Stimulated activated CD4-positive, alpha-beta T cell treated with anti-CD3 and anti-CD28 coated beads, Interleukin-4, amount 100 ng/mL, for 24 hours (primary cell): ENCODE measurements at places on chromosomes 2 and 18.
A peak's percentile ranks its signal among the peaks of the same experiment; 100 is the strongest.

DNA sequence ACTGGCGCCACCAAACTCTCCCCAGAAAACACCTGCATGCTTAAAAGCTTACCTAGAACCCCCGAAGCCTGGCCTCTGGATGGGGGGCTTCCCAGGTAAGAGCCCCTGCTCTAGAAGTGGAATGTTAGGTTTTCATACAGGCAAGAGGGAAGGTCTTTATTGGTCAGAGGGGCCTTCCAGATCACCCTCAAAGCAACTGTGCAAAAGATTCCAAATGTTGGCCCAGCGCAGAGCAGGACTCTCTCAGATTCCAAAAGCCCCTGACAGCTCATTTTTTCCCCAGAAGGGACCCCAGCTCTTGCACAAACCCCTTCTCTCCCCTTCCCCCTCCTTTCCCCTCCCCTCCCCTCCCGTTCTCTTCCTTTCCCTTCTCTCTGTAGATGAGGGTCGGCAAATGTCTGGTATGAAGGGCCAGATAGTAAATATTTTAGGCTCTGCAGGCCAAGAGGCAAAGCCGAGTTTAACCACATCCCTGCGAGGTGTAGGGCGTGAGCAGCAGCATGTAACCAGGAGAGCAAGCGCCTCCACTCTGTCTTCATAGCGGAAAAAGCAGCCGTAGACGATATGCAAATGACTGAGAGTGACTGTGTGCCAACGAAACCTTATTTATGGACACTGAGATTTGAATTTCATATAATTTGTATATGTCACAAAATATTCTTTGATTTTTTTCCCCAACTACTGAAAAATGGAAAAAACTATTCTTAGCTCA lies 116.9 kb downstream of the SMAD7 start:
- peak; percentile 60 for DNase-seq

- DNase-seq, result no peak
These were observed 413 bp downstream of the ALKAL2 start for GRCh38 chr2:287471-287885.

DNA sequence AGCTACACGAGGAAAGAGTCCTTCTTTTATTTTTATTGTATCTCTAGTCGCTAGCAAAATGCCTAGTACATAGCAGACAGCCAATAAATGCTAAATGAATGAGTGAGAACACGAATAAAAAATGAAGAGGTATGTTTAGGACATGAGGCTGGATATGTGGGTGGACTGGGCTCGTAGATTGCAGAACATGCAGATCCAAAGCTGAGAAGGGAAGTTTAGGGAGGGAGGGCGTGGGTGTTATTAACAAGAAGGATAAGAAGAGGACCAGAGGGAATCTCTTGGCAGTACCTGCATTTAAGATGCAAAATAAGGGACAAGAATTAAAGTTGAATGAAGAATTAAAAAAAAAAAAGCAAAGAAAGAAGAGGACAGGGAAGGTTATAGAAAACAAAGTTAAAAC lies 161.1 kb downstream of the MAP2 start:
- no peak for DNase-seq

DNA sequence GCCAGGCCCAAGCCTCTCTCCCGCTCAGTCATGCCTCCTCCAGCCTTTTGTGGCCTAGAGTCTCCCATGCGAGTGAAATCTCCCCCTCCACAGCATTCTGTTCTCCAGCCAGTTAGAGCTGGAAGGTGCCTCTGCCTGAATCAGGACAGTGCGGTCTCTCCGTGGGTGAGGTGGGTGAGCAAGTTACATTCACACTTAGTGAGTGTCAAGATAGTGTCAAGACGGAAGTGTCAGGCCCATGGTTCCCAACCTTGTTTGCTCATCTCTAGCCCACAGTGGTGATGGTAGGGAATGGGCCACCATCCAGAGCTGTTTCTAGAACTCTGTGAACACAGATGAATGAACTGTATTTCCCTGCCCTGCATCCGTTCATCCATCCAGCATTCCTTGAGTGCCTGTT lies 59.5 kb downstream of the LPIN1 start:
- no peak for DNase-seq

GRCh38 chr2:222944552-222944951 lies 83.7 kb downstream of the ACSL3 start:
- no peak for DNase-seq
